ENCODE measurements at places on chromosomes 12 and 14.

DNA sequence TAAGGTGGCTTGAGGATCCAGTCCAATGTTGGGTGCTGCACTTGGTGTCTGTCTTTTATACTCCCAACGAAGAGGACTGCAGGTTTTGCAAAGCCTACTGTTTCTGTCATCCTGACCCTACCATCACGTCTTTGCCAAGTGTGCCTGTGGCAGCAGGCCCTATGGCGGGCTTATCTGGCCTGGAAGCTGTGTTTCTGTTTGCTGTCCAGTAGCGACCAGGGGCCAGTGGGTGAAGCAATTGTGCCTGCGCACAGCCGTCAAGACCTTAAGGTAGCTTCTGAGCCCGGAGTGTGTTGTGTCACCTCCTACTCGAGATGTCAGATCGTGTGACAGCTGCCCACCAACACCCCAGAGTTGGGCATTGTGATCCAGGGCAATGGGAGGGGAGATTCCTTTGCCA lies 62.7 kb downstream of the DDX51 start:
- no peak for DNase-seq

- DNase-seq, result no peak
Measured at GRCh38 chr14:57391517-57392195, 1.3 kb downstream of the NAA30 start.

DNA sequence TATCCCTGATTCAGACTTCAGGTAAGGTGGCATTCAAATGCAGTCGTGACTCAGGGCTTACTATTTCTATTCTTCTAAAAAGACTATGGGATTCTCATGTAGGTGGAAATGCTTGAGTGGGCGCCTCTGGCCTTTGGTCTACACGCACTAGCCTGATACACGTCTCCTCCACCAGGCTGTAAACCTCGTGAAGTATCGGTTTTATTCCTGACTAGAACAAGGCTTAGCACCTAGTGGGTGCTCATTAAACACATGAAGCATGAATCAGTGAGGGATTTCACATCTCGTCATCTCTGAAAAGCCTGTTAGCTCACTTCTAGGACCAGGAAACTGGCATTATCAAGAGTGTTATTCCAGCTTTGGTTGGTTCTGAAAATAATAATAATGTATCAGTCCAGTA lies 17.7 kb upstream of the HNF1A start:
- DNase-seq, result no peak

DNA sequence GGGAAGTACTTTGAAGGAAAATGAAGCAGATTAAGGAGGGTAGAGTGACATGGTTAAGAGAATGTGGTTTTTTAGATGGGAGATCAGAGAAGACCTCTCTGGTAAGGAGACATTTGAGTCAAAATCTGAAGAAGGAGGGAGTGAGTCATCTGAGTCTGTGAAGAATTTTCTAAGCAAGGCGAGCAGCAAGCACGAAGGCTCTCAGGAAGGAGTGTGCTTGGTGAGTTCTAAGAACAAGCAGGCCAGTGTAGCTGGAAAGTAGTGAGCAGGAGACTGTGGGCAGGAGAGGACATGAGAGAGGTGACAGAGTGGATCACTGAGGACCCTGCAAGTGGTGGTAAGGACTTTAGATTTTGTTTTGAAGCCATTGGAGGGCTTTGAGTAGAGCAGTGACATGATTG lies 76.3 kb upstream of the FUT8 start:
- DNase-seq, result no peak

DNA sequence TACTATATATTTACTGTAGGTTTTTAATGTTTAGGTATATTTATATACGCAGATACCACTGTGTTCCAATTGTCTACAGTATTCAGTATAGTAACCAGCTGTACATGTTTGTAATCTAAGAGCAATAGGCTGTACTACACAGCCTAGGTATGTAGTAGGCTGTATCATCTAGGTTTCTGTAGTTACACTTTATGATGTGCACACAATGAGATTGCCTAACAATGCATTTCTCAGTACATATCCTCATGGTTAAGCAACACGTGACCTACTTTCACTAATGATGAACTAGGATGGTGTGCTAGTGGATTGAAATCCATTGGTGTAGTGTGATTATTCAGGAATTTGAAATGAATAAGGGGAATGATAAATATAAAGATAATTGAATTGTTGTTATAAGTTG lies 77.7 kb downstream of the ETNK1 start:
- DNase-seq, result no peak

DNA sequence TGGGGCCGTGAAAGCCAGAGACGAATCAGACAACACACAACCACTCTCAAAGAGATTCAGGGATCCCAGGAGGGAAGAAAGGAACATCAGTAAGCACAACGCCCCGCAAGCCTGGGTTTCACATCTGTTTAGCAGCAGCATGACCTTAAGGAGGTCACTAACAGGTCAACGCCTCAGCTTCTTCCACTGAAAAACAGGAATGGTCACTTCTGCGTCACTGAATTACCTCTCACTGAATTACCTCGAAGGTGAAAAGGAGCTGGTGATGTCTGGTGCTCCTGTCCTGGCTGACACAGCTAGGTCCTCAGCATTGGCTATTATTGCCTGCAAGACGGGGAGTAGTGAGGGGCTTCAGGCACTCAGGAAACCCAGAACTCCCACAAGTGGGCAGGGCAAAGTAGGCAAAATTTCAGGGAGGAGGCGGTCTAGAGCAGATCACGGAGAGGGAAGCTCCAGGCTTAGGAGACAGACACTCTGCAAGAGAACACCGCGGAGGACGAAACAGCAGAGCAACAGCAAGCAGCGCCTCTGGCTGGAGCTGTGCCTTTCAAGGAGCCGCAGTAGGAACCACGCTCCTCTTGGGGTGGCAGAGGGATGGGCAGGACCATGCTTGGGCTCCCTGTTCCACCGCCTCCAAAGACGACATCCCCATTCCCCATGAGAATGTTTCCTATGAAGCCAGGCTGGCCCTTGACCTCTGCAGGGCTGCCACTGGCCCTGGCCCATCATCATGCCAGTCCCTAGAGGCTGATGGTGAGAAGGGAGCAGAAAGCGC lies 108.4 kb downstream of the SINHCAF start:
- no peak for DNase-seq

- peak; percentile 55 for DNase-seq
Measured at GRCh38 chr12:54300732-54301427, at the start of gene NFE2. Gene NFE2 (minus strand): TSS chr12:54301015. CDS start chr12:54295248, 5,767 bp downstream.

GRCh38 chr14:96221109-96221650 lies 16.5 kb downstream of the BDKRB2 start:
- DNase-seq, result no peak

- no peak for DNase-seq
Measured at GRCh38 chr14:83170165-83170564, 1636.5 kb upstream of the SEL1L start.

- DNase-seq, result no peak
Measured at GRCh38 chr14:99846808-99847207, 53.6 kb downstream of the EML1 start.

DNA sequence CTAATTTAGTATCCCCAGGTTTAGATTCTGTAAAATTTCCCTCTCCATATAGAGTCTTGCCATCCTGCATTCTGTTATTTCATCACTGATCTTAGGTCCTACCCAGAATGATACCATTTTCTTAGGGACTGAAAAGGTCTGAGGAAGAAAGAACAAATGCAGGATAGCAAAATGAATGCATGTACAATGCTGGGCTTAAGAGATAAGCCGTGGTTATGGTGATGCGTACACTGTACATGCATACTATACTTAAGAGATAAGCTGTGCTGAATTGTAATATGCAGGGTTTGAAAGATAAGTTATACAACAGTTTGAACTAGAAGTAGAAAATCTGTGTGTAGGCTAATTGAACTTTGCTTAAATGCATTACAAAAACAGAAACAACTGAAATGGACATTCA lies 416.2 kb downstream of the C12orf50 start:
- no peak for DNase-seq

DNA sequence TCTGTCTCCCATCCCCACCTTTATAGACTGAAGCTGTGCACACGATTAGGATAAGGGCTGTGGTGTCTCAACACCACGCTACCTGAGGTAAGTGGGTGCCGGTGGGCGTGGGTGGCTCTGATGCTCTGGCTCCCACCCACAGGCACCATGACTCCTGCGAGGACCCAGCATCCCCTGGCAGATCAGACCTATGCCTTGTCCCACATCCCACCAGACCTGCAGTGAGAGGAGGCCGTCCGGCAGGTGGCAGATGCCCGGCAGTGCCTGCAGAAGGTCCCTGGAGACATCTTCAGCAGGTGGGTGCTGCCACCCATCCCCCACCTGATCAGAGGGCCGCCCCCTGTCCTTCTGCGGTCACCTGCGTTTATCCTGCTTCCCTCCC lies 104.4 kb upstream of the PRB2 start:
- DNase-seq, result peak; percentile 40

GRCh38 chr12:131432532-131433260 lies 278.2 kb upstream of the SFSWAP start:
- no peak for DNase-seq

DNA sequence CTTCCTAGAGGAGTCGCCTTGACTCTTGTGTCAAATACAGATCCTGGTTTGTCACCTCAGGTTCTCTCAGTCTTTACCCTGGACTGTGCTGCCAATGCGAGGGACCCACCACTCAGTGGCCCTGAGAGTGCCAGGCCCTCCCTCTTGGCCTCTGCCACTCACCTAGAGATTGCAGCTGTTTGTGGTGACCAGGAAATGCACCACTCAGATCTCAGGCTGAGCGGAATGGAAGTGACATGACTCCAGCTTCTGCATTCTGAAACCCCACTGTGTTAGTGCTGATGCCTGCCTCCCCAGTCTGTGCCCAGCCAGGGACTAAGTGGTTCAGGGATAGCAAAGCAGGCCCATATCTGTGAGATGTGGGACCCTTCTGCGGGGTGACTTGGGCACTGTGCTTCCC lies 27.8 kb upstream of the NEDD1 start:
- no peak for DNase-seq

- DNase-seq, result no peak
Measured at GRCh38 chr12:98018836-98019235, 496.6 kb upstream of the TMPO start.

GRCh38 chr14:32508281-32508680 lies 179.2 kb downstream of the AKAP6 start:
- no peak for DNase-seq

DNA sequence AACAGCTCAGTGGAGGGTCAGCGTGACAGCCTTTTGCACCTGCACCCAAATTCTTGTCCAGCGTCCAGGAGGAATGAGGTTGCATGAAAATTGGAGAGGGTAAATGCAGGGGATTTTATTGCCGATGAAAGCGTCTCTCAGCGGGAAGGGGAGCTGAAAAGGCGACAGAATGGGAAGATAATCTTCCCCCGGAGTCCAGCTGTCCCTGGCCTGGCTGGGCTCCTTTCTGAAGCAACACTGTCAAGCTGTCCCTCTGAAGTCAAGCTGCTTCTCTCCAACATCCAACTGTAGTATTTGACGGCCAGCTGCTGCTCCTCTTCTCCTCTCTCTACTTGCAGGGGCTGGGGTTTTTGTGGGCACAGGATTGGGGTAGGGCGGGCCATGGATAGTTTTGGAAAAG lies 32.7 kb downstream of the NOPCHAP1 start:
- no peak for DNase-seq

DNA sequence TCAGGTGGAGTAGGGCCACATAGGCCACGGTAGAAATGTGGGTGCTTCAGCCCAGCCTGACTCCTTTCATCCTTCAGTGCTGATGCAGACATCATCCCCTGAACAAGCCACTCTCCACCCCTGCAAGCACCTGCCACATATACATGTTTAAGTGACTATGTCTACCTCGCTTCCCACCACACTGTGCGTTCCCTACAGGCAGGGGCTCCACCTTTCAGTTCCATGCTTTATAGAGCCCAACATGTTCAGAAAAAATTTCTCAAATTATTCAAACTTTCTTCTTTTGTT lies 11.6 kb downstream of the SLC7A7 start:
- DNase-seq, result no peak

- DNase-seq, result no peak
Measured at GRCh38 chr12:107486140-107486892, 199.3 kb upstream of the PWP1 start.

DNA sequence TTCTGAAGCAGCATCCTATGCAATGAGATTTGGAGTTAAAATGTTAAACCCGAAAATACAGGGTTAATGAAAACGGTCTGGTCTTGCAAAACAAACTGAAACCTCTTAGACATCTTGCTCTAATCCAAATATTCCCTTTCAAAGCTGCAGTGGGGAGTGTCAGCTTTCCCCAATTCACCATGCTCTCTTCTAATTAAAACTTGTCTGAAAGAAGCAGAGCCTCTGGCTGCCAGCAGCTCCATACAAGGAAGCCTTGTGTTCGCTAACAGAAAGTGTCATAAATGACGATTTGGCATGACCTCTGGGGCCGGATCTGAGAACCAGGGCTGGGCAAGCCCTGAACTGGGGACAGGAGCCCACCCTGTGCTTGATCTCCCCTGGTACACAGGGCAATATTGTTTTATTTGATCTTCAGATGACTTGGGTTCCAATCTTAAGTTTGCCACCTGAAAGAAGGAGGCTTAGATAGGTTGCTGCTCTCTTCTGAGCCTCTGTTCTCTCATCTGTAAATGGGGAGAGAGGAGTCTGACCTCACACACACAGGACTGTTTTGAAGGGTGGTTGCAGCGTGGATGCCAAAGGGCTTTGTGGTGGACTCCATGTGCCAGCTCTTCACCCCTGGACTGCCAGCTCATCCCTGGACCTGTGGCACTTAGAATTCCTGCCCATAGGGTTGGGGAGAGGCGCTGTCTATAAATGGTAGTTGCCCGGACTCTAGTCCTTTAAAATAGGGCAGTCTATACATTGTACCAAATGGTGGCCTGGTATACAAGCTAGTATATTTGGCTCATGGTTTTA lies 7.8 kb downstream of the KMT5A start:
- DNase-seq, result no peak

DNA sequence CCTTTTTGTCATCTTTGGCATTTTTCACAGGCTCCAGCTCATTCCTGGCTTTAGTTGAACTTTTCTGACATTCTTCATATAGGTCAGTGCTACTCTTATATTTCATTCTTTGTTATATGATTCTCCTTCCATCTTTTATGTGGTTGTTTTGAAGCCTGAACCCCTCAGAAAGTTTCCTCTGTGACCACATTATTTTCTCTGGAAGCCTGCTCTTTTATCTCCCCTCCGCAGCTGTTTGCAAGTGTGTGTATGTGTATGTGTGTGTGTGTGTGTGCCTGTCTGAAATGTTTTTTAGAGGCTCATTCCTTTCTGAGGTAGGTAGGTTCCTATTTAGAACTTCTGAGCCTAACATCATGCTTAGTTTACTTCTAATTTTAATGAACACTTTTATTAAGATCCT lies 47.6 kb downstream of the ANO4 start:
- no peak for DNase-seq

DNA sequence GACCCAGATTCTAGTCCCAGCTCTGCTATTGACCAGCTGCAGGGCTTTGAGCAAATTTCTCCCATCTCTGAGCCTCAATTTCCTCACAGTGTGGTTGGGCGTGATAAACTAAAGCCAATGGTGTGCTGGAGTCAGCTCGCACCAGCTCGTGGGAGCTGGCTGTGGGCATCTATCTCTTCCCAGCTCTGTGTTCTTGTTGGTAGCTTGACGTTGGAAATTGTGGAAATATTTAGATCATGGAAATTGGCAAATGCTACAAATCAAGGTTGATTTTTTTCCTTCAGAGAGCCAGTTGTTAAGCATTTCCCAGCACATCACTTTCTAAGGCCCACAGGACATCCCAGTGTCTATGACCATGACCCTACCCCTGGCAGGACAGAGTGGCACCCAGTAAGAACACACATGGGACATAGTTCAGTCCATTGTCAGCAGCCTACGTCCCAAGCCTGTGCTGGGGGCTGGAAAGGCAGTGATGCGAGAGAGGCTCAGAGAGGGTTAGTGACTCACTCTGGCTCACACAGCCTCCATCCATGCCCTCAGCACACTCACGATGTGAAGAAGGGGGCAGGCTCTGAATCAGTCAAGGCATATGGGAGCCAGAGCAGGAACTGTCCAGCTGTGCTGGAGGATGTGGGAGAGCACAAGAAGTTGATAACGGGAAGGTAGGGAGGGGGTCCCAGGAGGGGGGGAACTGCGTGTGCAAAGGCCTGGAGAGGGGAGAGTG lies 77.6 kb downstream of the LGMN start:
- DNase-seq, result no peak
